Left renal pelvis (tissue), 4 donors: ENCODE measurements at places on chromosomes 1 and 21. TPM values are rescaled to one million over a fixed set of nuclear protein-coding genes. Genes with fewer than 3 reads are reported as not detected.

Gene FBXO28
- 24.1 TPM for polyA plus RNA-seq

Gene CNR2
- polyA plus RNA-seq: 0.11 TPM

Gene VHLL
- polyA plus RNA-seq: not detected

Gene GIPC2
- polyA plus RNA-seq: 18.7 TPM

Gene LIPI
- polyA plus RNA-seq: 0.75 TPM

Gene PRDX1
- polyA plus RNA-seq: 394 TPM

Gene PIGR
- polyA plus RNA-seq: 2.6 TPM

DNA sequence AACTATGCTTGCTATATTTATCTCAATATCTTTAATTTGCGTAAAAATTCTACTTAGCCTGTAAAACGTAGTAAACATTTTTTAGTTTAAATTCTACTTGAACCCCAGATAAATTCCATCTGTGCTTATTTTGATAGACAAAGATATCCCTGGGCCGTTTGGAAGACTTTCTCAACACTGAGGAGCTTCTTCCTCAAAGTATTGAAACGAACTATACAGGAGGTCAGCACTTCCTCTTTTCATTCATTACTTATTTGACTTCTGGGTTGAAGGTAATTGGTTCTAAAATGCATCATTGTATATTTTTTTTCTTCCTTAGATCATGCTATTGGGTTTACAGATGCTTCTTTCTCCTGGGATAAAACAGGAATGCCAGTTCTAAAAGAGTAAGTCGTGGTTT lies 74.7 kb downstream of the HSPA13 start:
- no peak for DNase-seq

DNA sequence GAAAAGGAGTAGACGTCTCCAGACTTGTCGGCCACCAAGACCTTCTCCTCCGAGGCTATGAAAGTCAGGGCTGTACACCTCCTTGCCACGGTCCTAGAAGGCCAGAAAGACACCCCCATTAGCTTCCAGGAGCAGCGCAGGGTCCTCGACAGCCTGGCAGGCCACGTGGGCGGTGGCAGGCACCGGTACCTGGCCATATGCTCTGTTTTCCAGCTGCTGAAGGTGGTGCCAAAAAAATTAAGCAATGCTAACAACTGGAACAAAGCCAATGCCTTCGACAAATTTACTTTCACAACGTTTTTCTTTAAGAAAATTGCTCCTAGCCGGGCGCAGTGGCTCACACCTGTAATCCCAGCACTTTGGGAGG lies 15.9 kb downstream of the WDR4 start:
- no peak for DNase-seq

- no peak for DNase-seq
Observed at GRCh38 chr1:109089242-109090015, 1.1 kb upstream of the TMEM167B start.

GRCh38 chr1:71026093-71026492 lies 21.5 kb downstream of the PTGER3 start:
- no peak for DNase-seq

DNA sequence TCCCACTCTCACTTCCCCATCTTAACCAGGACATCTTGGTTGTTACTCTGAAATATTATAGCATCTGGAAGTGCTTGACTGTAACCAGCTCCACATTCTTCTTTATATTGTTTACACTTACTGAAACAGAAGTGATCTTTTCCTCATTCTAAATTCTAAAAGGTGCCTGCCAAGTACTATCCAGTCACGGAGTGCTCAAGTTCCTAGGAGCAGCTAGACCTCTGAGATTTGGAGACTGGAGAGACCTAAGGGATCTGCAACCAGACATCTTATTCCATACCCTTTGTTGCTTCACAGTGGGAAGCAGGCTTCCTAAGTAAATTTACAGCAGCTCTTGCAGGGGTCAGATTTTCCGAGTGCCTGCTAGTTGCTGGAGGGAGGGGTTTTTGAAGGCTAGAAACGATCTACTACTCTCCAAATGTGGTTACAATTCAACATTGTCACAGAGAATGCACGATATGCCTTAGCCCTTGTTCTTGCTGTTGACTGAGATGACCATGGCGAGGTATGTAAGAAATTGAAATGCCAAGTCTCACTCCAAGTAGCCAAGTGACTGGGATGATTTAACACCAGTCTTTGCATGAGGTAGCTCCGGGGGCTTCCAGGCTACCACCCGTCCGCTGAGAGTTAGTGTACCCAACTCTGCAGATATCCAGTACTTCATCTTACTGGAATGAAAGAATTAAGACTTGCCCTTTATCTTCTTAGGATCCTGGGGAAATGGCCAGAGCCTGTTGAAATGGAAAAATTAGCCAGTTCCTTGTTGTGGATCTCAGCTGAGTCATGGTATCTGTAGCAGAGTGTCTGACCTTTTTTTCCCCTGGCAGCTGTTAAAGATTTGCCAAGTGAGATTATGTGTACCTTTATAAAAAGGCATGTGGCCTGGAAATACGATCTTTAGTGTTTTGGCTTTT lies 150.8 kb downstream of the MAST2 start:
- DNase-seq: no peak

GRCh38 chr1:56584910-56585528 lies 5.7 kb upstream of the PLPP3 start:
- DNase-seq: peak; percentile 45

DNA sequence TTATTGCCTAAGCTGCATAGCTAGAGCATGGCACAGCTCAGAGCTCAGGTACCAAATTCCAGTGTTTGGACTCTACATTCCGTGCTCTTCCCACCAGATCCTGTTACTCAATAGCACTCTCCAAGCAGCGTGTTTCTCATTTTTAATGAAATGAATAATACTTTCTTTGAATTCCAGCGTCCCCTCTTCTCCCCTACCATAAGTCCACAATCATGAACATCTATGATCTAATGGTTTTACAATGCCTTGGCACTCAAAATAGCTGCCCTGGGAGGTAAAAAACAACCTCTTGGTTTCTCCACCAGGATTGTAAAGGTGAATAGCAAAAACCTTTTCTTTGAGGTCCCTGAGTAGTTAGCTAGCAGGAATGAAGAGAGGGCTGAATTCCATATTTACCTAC lies 480.0 kb upstream of the PKN2 start:
- DNase-seq: no peak

DNA sequence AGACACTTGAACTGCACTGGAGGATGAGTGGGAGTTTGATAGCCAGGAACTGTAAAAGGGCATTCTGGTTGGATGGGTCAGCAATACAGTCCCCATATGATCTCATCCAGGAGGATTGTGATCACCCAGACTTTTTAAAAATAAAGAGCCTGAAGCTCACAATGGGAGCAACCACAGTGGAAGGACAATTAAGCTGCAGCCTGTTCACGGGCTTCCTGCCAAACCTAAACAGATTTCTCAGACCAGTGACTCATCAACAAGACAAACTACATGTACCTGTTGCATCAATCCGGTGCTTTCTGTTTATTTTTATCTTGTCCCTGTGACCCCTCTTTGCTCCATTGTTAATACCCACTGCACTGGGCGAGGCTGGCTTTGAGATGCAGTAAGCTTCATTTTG lies 52.3 kb downstream of the PAPPA2 start:
- DNase-seq: no peak

DNA sequence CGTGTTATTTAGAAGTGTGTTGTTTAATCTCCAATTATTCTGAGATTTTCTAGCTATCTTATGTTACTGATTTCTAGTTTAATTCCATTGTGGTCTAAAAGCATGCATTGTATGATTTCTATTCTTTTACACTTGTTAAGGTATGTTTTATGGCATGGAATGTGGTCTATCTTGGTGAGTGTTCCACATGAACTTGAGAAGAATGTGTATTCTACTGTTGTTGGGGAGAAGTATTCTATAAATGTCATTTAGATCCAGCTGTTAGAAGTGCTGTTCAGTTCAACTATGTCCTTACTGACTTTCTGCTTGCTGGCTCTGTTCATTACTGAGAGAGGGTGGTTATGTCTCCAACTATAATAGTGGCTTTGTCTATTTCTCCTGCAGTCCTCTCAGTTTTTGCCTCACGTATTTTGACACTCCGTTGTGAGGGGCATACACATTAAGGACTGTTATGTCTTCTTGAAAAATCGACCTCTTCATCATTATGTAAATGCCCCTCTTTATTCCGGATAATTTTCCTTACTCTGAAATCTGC lies 12.0 kb upstream of the PLA2G5 start:
- DNase-seq: no peak

DNA sequence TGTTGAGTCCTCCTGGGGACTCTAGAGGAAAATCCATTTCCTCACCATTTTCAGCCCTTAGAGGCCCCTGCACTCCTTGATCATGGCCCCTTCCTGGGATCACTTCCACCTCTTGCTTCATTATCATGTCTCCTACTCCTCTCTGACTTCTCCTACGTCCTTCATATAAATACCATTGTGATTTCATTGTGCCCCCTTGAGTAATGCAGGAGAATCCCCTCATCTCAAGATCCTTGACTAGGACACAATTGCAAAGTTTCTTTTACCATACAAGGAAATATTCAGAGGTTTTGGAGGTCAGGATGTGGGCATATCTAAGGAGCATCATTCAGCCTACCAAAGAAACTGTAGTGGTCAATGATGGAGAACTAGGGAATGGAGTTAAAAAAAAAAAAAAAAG lies 8.8 kb upstream of the GBP6 start:
- no peak for DNase-seq

DNA sequence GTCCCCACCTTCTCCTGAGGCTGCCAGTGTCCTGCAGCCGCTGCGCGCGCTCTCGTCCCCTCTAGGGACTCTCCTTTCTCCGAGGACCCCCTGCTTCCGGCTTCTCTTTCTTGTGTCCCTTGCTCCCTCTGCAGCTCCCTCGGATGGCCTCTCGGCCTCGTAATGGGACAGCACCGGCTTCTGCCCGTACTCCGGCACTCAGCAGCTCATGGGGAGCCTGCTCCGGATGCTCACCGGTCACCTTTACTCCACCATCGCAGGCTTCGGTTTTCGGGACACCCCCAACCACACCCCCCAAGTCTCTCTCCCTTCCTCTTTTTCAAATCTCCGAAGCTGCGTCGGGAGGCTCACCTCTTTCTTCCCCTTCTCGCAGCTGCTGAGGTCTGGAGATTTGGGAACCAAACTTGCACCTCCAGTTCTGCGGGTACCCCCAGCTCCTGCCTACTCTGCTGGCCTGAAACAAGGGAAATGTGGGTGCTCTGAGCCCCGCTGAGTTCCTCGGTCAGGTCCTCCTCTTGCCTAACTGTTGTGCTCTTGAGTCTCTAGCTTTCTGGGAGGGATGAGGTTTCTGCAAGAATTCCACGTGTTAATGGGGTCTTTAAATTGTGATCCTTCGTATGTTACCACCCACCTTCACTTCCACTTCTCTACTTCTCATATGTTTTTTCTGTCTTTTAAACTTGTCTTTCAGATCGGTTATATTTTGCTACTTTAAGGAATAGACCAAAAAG lies 930 bp downstream of the CDC14A start:
- DNase-seq: no peak

GRCh38 chr1:22121421-22121911 lies 21.4 kb downstream of the WNT4 start:
- DNase-seq: no peak

DNA sequence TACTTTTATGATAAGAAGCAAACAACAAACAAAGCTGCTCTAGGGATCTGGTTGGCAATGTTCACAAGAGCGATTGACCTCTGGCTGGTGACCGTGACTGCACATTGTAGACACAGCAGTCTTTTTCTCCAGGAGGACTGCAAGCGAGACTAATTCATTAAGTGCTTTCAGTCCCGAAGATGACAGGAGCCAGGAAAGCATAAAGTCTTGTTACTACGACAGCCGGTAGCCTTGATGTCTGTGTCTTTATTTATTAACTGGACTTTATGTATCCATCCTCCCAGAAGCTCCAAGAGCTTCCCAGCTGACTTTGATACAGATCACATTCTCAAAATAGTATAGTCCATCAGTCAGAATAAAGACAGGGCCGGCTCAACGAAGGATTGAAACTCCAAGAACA lies 18.2 kb downstream of the FAM163A start:
- DNase-seq: no peak

DNA sequence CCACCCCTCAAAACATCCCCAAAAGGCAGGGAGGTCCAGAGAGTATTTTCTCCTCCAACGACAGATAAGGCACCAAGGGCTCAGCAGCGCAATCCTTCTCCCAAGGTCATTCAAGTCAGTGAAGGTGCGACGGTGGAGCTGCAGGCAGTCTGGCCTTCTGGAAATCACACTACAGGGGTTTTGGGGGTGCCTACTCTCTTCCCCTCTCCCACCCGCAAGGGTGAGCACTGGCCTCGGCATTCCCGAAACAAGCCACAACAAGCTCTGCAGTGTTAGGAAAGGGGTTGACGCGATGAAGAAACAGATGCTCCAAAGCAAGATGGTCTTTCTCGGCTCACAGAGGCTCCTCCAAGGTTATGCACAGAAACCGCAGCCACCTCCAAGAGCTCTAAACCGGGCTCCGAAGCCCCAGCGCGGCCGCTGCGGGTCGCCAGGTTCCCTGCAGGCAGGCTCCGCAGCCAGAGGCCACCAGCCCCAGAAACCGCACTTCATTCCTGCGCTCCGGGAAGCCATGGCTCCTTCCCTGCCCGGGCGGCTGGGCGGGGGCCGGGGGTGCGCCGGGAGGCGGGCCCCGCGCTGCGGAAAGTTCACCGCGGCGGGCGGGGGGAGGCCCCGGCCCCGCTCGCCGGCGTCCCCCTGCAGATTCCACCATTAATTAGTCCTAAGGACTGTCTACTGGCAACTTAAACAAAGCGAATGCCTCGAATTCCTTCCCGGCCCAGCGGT lies 1.1 kb downstream of the LUZP1 start:
- no peak for DNase-seq

- no peak for DNase-seq
Observed at GRCh38 chr1:44985747-44986359, 542 bp downstream of the EIF2B3 start.

- no peak for DNase-seq
Observed at GRCh38 chr1:101451888-101452287, 215.1 kb downstream of the S1PR1 start.

GRCh38 chr1:113811156-113811887 lies 954 bp downstream of the RSBN1 start:
- DNase-seq: peak; percentile 50

DNA sequence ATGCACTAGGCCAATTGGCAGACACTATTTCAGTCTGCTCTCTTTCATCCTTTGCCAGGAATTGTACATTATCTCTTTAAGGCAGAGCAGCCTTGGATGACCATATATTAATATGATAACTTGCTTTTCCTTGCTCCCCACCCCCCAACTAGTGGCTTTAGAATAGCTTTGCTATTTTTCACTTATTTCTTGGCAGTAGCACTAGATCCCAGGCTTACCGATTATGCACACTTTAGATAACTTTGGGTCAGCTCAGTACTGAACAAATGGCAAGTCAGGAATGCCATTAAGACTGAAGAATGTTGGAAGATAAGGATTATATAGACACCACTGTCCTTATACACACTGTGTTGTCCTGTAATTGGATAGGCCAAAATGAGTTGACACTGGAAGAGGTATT lies 146.4 kb downstream of the FGGY start:
- no peak for DNase-seq

- DNase-seq: no peak
Observed at GRCh38 chr1:25500694-25501093, 42.7 kb upstream of the LDLRAP1 start.

DNA sequence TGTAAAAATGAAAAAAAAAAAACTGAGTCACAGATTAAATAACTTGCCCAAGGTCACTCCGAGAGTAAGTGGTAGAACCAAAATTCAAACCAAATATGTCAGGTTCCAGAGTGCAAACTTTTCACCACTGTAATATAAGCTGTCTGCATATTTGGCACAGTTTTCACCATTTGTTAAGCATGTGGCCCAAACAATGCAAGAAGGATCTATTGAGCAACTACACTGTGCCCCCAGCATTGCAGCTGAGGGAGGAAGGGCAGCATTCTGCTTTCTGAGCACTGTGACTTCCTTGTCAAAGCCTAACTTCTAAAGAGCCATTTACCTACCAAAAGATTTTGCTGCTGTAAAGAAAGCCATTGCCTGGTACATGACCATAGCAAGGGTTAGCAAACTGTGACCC lies 133.4 kb downstream of the SYT2 start:
- no peak for DNase-seq

GRCh38 chr21:33787431-33787830 lies 128.2 kb downstream of the ATP5PO start:
- no peak for DNase-seq
